A549 treated with DMSO at 1 μM for 4 hours (cell line): ENCODE measurements at places on chromosomes 7 and 10. TPM values are rescaled to one million over a fixed set of nuclear protein-coding genes. Genes with fewer than 3 reads are reported as not detected.

The CDK14 gene
- 0.08 to 0.37 TPM (median 0.31 TPM) in 5 replicates for total RNA-seq

The ABCB1 gene
- 0.05 to 0.50 TPM (median 0.13 TPM) in 4 of 5 replicates, not detected in the other for total RNA-seq

The RRP12 gene
- 58.5 to 74.6 TPM (median 60.5 TPM) in 5 replicates for total RNA-seq

The SORCS1 gene
- total RNA-seq = not detected in 5 replicates

The AKR1D1 gene
- total RNA-seq = not detected in 5 replicates

The C10orf67 gene
- total RNA-seq = 0.03 to 0.13 TPM (median 0.06 TPM) in 4 of 5 replicates, not detected in the other

The IGFBP1 gene
- total RNA-seq = 21.3 to 32.0 TPM (median 30.9 TPM) in 5 replicates

The APBB1IP gene
- total RNA-seq = 8.5 to 10.9 TPM (median 10.4 TPM) in 5 replicates

The NACAD gene
- 0.11 to 0.34 TPM (median 0.18 TPM) in 5 replicates for total RNA-seq

The FRMD4A gene
- 4.1 to 5.7 TPM (median 4.8 TPM) in 5 replicates for total RNA-seq

The NUTM2B gene
- total RNA-seq = 0.22 to 0.50 TPM (median 0.31 TPM) in 5 replicates

The SVIL gene
- total RNA-seq = 18.1 to 26.8 TPM (median 23.9 TPM) in 5 replicates
